ENCODE measurements at places on chromosomes 2 and 18.

- no peak for DNase-seq
These were observed 4.6 kb downstream of the BCL11A start for GRCh38 chr2:60548845-60549237.

DNA sequence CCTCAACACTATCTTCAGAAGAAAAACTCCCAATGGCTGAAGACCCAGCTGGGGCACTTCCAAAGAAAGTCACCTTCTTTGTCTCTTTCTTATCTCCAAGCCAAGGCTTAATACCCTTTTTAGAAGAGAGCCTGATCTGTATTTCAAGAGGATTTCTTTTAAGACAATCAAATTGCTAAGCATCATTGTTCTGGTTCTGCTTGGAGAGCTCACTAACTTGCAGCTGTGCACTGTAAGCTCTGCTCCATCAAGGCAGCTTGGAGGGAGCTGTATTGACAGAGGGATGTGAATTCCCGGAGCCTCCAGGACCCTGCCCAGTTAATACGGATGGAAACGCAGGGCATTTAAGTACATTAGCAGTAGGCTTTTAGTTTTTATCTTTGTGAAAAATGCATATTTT lies 253.1 kb downstream of the TDRD15 start:
- no peak for DNase-seq

DNA sequence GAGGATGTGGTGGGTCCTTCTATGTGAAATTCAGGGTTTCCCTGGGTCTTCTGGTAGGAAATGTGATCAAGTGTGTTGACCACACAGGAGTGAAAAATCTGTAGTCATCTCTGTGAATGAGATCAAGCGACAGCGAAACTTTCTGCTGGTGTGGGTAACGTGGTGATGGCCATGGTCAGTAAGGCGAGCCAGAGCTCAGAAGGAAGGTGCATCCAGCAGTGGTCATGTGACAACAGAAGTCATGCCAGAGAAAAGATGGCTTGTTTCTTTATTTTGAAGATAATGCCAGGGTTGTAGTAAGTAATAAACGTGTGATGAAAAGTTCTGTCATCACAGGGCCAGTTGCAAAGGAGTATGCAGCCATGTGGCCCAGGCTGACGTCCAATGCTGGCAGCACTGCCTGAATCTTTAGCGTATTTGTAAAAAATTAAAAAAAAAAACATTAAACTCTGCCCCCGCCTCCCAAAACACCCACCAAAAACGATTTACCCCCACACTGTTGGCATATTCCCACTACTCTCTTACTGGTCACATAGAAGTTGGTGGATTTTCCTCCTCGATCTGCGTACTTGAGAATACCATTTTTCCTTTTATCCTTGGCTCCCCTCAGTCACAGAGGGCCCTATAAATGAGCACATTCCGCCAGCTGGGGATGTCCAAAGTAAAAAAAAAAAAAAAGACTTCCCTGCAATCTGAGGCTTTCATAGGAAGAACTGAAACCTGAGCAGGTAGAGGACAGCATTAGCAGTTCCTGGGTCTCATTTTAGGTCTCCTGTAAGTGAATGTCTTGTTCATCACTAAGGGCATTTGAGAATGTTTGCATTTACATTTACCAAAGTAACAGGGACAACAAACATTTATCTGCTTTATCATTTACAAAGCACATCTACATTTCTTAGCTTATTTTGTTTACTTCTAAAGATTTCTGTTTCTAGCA lies 70.6 kb downstream of the SLC4A3 start:
- DNase-seq = no peak

GRCh38 chr18:63868546-63868945 lies 19.0 kb upstream of the SERPINB2 start:
- DNase-seq = no peak

DNA sequence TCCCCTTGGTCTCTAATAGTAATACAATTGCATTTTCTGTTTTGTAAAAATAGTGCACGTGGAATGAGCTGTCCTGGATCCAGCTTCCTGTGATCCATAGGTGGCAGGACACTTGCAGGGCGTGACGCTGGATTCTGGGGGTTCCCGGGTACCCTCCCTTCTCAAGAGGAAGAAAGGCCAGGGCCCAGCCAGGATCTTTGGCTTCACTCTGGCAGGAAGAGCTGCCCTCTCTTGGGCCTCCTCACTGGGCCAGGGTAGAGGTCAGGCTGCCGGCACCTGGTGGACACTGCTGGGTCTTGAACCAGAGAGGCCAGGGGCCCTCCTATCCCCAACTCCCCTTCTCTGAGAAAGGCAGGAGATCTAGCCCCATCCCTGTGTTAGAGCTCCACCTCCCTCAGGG lies 37.8 kb upstream of the OTOF start:
- DNase-seq = no peak

GRCh38 chr18:50009773-50010335 lies 185.1 kb downstream of the MYO5B start:
- DNase-seq = peak; percentile 47

GRCh38 chr2:219569041-219569440 lies 2.3 kb downstream of the OBSL1 start:
- DNase-seq = no peak

DNA sequence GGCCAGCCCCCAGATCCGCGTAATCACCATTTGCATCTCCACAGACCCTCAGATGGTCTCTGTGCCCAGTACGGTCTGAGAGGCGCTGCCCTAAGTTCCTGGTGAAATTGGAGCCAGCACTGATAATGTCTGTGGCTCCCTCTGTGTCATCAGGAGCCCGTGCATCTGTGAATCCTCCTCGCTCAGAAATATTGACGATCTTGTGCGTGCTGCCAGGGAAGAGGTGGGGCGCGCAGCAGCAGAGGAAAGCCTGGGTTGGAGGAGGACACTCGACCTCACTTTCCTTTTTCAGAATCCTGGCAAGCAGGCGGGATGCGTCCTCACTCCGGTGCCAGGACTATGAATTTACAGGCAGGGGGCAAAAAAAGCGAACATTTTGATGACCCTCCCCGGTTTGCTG lies 686.1 kb upstream of the SALL3 start:
- no peak for DNase-seq

- DNase-seq = no peak
These were observed 440.3 kb upstream of the MC4R start for GRCh38 chr18:60812921-60813320.

- DNase-seq = no peak
These were observed 352.8 kb upstream of the KCNH7 start for GRCh38 chr2:163191372-163191771.

- no peak for DNase-seq
These were observed 1.6 kb upstream of the CROCC2 start for GRCh38 chr2:240904216-240905175.

DNA sequence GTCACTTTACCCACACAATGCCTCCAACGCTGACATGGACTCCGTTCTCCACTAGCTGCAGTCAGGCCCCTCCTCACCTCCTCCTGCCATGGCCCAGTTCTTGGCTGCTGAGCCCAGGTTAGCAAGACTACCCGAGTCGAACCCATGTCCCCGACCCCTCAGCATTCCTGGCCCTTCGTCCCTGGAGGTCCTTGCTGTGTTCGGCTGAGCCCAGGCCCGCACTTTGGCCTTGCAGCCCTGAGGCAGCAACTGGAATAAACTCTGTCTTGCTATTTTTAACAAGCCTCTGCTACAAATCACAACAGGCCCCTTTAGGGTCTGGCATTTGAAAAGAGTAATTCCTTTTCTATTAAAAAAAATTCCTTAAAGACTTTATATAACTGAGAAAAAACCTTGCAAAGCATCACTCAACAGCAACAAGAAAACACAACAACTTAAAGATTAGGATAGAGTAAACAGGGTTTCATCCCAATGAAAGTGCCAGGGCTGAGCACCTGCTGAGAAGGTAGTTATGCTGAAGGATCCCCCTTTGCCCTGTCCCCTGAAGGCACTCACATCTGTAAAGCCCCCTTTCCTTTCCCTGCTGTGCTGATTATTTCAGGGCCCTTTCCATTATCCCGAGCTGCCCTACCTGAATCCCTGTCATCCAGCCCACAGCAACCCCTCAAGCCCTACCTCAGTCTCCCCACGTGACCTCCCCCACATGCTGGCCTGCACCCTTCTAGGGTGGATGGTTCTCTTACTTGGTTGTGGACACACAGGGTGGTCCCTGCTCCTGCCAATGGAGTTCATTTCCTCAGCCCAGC lies 120.0 kb upstream of the SNTG2 start:
- DNase-seq = no peak

DNA sequence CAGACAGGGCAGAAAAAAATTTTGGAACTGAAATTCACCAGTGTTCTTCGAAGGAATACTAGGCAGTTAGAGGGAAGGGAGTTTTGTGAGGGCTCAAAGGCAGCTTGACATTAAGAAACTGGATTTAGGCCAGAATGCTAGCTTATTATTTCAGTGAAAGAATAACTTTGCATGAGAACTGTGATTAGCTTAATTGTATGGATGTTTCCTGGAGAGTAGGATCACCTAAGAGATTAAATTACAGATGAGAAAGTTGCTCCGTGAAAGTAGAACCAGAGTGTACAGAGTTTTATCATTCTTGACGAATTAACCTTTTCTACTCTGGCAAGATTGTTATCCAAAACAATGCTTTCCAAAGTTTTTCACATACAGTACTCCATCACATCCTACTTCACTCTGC lies 6.2 kb downstream of the SPAG16 start:
- DNase-seq = no peak

DNA sequence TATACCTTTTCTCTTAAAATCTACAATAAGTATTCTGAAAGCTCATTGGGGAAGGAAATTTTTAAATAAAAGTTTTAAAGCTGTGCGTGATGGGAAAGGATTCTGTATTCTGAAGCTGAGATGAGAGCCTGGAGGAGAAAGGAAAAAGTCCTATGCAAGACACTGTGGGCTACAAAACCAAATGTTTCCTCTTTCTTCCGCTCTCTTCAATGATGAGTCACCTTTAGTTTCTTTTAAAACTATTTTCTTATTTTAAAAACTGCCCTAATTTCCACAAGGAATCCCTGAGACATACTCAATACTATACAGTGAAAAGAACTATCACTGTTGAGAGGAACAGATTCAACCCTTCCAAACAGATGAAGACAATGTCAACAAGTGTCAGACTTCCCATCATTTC lies 87.4 kb downstream of the INO80D start:
- no peak for DNase-seq

- DNase-seq = no peak
These were observed 232.5 kb downstream of the PIEZO2 start for GRCh38 chr18:10916865-10917264.

GRCh38 chr2:67013821-67014220 lies 383.3 kb upstream of the ETAA1 start:
- DNase-seq = no peak

DNA sequence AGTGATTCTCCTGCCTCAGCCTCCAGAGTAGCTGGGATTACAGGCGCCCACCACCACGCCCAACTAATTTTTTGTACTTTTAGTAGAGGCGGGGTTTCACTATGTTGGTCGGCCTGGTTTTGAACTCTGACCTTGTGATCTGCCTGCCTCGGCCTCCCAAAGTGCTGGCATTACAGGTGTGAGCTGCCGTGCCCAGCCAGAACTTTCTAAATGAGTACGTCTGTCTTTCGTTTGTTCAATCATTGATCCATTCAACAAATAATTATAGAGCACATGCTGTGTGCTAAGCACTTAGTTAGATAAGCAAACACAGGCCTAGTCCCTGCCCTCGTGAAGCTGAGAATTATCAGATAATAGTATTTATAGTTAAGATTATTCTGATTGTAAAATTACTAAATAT lies 56.5 kb downstream of the TTC39C start:
- DNase-seq = no peak

DNA sequence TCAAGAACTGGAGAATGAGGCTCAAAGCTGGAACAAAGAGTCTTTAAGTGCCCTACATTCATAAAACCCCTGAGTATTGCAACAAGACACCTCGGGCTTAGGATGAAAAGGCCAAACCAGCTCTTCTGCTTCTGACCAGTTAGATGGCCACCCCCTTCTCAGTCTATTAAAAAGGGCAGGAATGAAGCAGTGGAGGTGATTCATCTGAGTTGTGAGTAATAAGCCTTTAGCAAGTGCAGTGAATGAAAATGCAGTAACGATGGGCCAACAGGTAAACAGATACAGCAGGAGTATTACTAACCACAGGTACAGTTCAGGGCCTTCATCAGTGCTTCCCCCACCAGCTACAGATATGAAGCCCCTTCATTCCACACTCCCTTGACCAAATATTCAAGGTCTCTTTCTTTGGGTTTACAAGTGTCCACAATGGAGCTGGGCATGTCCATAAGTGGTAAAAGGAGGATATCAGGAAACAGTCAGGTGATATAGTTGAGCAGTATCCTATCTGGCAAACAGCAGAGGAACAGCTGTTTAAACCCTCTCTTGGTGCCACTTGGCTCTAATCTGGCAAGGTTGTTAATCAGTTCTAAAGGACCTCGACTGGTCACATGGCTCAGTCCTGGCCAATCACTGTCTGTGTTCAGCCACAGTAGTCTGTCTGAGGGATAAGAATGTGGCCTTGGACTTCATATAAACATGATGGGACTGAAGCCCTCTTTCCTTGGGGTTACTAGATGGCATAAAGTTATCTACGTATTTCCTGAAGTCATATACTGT lies 17.8 kb downstream of the SERPINB13 start:
- DNase-seq = no peak

- DNase-seq = no peak
These were observed 1071.3 kb upstream of the ZEB2 start for GRCh38 chr2:145591109-145591809.

GRCh38 chr18:73286584-73286983 lies 418.8 kb upstream of the NETO1 start:
- no peak for DNase-seq

- no peak for DNase-seq
These were observed 2.3 kb upstream of the NPPC start for GRCh38 chr2:231928481-231928880.

- DNase-seq = peak; percentile 63
These were observed 239.4 kb downstream of the KLHL29 start for GRCh38 chr2:23624378-23624777.

DNA sequence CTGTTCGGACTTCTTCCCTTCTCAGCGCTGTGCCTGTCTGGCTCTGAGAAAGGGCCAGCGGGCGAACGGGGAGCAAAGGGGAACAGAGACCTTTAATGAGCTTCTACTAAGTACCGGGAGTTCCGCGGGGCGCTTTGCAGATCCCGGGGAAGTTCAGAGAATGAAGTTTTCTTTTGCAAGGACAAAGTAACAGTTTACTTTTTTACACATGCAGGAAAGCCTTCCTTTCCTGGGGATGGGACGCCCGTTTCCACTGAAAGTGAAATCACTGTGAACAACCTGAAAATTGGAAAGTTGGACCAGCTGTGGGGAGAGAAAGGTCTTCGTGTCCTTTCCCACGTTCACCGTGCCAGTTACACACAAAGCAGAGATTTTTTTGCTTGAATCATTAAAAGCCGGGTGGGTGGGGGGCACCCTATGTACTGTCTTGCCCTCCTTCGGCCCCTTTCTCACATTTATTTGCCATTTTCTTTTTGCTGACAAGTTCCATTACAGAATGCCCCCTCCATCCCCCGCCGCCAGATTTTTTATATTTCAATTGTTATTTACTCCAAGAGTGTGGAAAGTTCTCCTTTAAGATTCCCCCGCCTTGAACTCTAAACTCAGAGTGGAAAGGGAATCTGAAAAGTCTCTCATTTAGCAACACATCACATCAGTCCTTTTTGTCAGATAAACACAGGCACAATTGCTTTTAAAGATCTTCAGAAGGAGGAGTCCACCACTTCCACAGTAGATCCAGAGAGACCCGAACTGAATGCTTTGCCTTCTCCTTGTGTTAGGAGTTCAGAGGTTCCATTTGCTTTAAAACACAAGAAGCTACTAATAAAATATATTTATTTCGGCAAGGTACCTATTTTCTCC lies 1.1 kb upstream of the FN1 start:
- DNase-seq = peak; percentile 23
